ENCODE measurements at places on chromosomes 3 and 15. TPM values are rescaled to one million over a fixed set of nuclear protein-coding genes. Genes with fewer than 3 reads are reported as not detected.
A peak's percentile ranks its signal among the peaks of the same experiment; 100 is the strongest.

Gene P2RY1
- 4.8 TPM for polyA plus RNA-seq

Gene C3orf70
- polyA plus RNA-seq: 3.2 TPM

Gene BNC1
- polyA plus RNA-seq: 1.8 TPM

Gene SOX2
- 0.10 TPM for polyA plus RNA-seq

Gene GUCA1C
- not detected for polyA plus RNA-seq

DNA sequence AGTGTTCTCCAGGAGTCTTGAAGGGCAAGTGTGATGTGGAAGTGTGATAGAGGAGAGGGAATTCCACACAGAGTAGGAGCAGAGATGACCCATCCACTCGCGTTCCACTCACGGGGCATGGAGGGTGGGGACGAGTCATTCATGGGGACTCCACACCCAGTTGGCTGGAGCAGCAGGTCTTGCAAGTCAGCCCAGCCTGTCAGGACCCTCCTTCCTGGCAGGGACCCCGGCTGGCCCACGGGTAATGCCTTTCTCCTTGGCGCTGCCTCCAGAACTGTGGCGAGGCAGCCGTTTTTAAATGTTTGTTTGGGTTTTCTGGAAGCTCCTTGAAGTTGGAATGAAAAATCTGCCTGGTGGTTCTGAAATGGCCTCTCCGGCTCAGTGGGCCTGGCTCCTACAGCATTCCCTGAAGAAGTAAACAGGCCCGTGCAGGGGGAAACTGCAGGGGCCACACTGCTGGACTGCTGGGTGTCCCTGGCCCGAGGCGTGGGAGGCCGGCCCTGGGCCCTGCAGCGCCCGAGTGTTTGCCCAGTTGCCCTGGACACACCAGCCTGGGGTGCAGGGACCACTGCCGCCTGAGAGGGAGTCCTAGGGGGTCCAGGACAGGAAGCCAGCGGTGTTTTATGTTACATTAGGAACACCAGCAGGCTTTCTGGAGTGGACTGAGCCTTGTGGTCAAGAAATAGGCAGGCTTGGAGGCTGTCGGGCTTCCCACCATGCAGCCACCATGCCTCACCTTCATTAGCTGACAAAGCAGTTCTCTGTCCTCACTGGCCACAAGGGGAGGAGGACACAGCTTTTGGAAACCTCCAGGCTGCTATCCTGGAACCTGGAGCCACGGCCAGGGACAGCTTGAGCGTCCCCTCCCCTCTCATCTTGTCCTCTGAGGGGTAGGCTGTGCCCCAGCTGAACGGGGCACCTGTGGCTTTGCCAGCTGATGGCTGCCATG, 61.3 kb downstream of the CEMIP start:
- DNase-seq: no peak

DNA sequence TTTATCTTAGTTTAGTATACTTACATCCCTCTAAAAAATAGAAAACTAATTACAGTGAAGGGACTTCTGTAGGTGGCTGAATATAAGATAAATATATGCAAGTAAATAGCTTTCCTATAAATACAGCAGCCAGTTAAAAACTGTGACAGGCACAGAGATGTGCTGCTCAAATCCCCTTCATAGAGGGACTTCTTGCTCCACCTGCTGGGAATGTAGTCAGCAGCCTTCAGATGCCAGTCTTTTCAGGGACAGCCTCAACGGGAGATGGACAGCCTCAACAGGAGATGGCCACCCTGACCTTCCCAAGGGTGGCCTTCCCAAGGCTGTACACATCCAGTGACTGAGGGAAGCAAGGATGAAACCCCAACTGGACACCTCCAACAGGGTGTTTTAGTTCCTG, 15.7 kb upstream of the PRR23E start:
- no peak for DNase-seq

DNA sequence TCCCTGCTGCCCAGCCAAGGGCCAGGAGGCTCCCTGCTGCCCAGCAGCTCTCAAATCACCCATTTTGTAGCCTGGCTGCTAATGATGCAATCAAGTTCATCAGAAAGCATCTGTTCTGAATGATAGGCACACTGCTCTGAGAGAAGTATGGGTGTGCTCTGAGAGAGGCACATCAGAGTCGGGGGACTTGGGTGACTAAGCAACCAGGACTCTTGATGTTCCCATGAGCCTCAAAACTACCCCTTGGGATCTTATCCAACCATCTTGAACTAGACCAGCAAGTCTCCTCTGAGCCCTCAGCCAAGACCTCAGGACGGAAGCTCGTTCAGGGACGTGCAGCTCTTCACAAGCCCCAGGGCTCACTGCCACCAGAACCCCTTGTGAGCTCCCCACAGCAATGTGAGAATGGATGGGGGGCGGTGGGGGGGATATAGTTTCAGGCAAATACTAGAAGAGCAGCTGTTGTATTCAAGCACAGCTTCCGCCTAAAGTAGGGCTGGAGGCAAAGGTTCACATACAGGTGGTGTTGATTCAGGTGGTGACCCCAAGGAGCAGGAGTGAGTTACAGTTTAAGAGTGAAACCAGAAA, 52.2 kb upstream of the HES1 start:
- DNase-seq: no peak

DNA sequence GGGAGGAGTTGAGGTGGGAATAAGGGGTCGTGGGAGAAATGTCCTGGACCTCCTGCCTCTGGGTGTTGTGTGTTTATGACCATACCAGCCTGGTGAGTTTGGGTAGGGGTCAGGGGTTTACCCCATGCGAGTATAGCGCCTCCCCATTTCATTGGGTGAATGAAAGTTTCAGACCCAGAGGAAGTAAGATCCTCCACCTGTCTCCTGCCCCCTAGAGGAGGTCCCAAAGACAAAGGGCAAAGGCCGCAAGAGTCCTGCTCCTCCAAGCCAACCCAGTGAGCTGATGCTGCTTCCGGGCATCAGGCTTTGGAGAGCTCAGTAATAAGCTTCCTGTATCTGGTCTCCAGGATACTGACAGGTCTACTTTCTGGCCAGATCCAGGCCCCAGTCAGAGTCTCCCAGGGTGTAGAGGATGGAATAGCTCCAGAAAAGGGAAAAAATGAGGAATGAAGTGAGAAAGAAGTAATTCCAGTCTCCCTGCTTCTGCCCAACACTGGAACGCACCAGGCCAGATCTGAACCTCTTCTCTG, 6.4 kb upstream of the TBC1D21 start:
- DNase-seq: no peak

GRCh38 chr3:169515132-169515531, 148.4 kb downstream of the MECOM start:
- no peak for DNase-seq

GRCh38 chr3:69122403-69122802, at the start of gene LMOD3:
Gene LMOD3, minus strand, starts transcription at chr3:69122595. Its CDS starts 209 bp downstream, at chr3:69122386.
- peak; percentile 28 for DNase-seq

DNA sequence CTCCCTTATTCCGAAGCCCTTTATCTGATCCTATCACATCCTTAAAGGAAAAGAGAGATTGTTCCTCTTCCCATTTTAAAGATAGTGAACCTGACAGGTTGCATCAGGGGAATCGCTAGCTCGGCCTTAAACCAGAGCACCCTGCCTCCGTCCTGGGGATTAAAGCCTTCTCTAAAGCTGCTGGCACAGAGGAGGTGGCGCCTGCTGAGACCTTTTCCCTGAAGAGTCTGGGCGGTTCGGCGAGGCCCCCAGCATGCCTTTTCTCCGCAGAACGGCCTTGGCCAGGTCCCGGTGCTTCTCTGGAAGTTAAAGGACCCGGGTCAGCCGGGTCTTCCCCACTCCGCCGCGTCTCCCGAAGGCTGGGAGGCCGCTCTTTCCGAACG, 593 bp downstream of the FAM219B start:
- no peak for DNase-seq

GRCh38 chr3:102736975-102737304, 302.1 kb downstream of the ZPLD1 start:
- DNase-seq: no peak

- DNase-seq: no peak
These were observed 31.9 kb downstream of the SEC61A1 start for GRCh38 chr3:128083980-128084674.

DNA sequence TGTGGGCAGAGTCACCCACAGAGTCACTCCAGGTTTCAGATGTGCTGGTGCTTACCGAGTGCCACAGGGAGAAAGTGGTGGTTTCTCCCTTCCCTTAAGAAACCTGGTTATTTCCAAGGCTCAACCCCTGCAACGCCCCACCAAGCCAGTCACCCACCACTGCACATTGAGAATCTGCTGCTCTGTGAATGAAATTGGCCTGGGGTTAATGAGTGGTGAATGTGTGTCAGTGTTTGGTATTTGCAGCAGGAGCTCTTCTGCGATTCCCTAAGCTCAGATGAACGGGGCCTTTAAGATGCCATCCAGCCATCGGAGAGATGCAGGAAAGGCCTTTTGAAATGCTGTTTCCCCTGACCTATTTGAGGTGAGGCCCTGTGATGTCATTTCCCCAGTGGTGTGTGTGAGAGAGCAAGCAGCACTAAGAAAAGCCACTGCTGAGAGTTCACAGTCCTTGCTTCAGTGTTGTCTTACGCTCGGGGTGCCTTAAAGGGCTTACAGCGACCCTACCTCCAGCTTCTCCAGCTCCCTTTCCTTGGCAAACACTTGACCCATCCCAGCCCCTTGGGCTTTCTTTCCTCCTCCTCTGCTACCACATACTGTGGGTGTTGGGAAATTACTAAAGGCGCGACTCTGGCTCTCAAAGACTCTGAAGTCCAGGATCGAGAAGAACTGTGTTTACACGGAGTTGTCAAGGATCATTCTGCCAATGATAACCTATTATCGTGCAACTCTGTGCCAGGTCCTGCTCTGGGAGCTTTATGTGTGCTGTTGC, 68.9 kb downstream of the SMAD3 start:
- DNase-seq: no peak

- DNase-seq: no peak
These were observed 76.8 kb downstream of the THBS1 start for GRCh38 chr15:39657668-39658067.

GRCh38 chr3:14841836-14842235, 23.1 kb downstream of the FGD5 start:
- no peak for DNase-seq

DNA sequence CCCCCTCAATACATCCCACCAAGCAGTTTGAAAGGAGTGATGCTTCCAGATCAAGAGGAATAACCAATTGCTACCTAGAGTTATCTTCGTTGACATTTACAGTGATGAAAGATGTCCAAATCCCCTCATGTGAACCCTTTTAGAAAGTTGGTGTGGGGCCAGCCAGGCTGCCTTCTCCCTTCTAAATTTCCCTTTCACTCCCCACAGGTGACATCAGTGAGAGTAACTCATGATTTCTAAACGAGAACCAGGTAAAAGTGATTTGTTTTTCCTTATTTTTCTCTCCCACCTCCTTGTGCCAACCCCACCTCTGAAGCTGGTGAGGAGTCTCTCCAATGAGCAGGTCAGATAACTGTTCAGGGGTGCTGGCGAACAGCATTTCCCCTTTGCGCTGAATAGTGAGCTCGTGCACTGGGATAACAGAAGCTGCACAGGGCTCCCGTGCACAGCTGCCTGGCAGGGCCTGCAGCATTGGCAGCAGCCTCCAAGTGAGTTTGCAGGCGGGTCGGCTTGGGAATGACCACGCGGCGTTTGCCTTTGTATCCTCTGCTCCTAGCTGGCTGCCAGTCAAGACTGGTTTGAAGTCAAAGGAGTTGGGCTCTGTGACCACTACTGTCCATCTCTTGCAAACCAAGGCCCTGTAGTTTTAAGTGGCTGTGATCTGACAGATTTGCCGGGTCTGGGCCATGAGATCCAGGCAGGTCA, 70.2 kb upstream of the CORO2B start:
- no peak for DNase-seq

- no peak for DNase-seq
These were observed 430.6 kb downstream of the FOXP1 start for GRCh38 chr3:71152892-71153265.

DNA sequence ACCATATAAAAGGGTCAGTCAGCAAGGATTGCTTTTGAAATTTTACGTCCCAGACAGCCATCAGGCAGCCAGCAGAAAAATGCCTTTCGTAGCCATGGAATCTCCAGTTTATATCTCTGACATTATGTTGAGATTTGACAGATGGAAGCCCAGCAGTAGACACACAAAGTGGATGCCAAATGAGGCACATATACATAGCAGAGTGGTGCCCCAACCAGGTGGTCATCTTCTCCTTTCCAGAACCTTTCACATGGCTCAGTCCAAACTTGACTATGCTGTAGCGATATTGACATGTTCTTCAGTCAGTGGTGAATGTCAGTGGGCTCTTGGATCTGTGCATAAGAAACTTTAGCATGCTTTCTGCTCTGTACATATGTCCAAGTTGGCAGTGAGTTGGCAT, 123.3 kb upstream of the GBE1 start:
- no peak for DNase-seq

DNA sequence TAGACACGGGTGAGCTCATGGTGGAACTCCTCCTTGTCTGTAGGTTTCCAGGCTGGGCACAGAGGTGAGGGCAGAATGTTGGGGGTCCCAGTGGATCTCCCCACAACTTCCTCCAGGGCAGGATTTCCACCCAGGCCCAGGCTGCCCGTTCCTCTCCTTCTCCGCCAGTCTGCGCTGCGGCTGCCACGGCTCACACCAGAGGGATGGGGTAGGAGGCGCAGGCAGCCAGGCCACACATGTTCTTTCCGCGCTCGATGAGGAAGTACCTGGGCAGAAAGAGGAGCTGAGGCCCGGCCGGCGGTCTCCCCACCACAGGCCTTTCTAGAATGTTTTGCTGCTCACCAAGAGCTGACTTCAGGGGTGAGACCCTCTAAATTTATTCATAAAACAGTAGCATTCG, 22.9 kb downstream of the CTSH start:
- no peak for DNase-seq

GRCh38 chr15:75034615-75035014, 11.2 kb downstream of the PPCDC start:
- DNase-seq: no peak

DNA sequence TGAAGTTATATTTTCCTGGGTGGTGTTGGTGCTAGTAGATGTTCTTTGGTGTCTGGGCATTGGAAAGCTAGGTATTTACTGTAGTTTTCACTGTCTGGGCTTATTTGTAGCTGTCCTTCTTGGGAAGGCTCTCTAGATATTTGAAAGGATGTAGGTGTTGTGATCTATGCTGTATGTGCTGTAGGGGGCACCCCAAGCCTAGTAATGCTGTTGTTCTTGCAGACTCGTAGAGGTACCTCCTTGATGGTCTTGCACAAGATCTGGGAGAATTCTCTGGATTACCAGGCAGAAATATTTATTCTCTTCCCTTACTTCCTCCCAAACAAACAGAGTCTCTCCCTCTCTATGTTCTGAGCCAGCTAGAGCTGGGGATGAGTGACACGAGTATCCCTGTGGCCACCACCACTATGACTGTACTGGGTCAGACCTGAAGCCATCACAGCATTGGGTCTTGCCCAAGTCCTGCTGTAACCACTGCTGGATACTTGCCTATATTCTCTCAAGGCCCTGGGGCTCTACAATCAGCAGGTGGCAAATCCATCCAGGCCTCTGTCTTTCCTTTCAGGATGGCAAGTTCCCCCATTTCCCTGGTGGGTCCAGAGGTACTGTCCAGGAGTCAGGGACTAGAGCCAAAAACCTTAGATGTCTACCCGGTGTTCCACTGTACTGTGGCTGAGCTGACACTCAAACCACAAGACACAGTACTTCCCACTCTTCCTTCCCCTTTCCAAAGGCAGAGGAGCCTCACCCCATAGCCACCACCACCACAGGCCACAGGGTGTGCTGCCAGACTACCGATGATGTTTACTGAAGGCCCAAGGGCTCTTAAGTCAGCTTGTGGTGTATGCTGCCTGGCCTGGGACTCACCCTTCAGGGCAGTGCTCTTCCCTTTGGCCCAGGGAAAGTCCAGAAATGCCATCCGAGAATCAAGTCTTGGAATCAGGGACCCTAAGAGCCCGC, 195.2 kb upstream of the DPPA4 start:
- peak; percentile 17 for DNase-seq

All from forelimb muscle (tissue), 1 donor.